Activated naive CD8-positive, alpha-beta T cell treated with anti-CD3 and anti-CD28 coated beads, Interleukin-2, amount 10 ng/mL, durations not matched to agents 7 days and 5 days (primary cell): ENCODE measurements at places on chromosomes 6 and 20. TPM values are rescaled to one million over a fixed set of nuclear protein-coding genes. Genes with fewer than 3 reads are reported as not detected.

The CCR6 gene
- 3.0 TPM for total RNA-seq

The ILRUN gene
- 66.1 TPM for total RNA-seq

The ADAM33 gene
- not detected for total RNA-seq

The DEF6 gene
- 213 TPM for total RNA-seq

The ADGRF4 gene
- not detected for total RNA-seq

The DEFB124 gene
- total RNA-seq: not detected

GRCh38 chr6:6829872-6830685, 241.6 kb downstream of the LY86 start:
- no peak for DNase-seq

DNA sequence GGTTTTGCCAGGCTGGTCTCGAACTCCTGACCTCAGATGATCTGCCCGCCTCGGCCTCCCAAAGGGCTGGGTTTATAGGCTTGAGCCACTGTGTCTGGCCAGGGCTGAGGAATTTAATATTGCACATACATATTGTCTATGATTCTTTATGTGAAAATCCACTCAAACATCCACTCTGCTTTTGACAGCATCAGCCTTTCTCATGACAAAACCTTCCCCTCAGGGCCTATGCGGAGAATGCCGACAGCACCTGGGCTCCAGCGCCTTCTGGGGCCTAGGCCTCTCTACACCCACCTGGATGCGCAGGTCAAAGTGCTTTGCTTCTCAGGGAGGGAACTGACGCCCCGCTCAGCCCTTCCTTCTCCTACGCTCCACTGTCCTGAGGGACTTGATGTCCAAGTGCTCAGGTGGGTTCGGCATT, 5.4 kb downstream of the RAMACL start:
- no peak for DNase-seq

- no peak for DNase-seq
Measured at GRCh38 chr20:32907886-32908285, 49.2 kb downstream of the EFCAB8 start.

DNA sequence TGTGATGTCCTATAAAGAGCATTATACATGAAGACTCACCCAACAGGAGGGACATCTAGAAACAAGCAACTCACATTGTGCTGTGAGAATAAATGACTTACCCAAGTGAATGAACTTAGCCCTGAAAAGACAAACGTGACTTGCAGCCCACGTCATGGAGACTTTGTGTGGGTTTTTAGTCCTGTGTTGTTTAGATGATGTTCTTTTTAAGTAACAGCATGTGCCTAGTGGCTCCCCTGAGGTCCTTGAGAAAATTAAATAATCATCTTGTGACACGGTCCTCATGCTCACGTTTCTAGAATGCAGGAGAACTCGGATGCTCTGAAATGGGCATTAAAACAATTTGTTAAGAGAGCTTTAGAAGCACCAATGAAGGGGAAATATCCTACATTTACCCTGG, 165.1 kb downstream of the SASH1 start:
- no peak for DNase-seq

DNA sequence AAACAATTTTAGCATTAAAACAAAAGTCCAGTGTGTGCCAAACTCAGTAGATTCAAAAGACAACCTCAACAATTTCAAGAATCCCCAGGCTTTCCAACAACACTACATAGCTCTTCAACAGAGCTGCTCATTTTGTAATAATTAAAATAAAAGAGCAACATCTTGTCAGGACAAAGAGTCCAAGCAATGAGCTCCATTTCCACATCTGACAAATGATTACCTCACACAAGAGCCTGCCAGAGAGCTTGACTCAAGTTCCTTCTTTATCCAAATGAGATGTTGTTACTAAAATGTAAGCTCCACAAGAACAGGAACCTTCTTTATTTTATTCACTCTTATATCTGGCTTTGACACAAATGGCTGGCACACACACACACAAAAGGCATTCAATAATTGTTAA, 449.8 kb downstream of the HACE1 start:
- DNase-seq: no peak
